ENCODE measurements at places on chromosomes 1 and 21. TPM values are rescaled to one million over a fixed set of nuclear protein-coding genes. Genes with fewer than 3 reads are reported as not detected.

GRCh38 chr1:204565617-204566582 is 49.7 kb downstream of the MDM4 start:
- peak; percentile 70 for DNase-seq

DNA sequence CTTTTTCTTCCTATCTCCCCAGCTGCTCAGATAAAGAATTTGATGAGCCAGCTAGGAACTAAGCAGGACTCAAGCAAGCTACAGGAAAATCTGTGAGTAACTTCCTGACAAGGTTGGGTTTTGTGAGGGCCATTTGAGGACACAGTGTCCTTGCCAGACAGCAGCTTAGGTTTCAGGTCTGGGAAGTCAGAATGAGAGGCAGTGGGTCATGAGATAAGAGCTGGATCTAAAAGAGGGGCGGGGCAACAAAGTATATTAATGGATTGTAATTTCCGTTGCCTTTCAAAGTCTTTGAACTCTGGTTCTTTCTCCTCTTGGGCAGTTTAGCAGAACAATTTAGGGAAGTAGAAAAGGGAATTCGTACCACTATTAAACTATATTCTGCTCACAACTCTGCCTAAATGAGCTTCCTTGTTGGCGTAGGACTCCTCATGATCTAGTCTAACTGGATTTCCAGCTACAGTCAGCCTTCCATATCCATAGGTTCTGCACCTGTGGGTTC is 16.6 kb downstream of the STX12 start:
- no peak for DNase-seq

DNA sequence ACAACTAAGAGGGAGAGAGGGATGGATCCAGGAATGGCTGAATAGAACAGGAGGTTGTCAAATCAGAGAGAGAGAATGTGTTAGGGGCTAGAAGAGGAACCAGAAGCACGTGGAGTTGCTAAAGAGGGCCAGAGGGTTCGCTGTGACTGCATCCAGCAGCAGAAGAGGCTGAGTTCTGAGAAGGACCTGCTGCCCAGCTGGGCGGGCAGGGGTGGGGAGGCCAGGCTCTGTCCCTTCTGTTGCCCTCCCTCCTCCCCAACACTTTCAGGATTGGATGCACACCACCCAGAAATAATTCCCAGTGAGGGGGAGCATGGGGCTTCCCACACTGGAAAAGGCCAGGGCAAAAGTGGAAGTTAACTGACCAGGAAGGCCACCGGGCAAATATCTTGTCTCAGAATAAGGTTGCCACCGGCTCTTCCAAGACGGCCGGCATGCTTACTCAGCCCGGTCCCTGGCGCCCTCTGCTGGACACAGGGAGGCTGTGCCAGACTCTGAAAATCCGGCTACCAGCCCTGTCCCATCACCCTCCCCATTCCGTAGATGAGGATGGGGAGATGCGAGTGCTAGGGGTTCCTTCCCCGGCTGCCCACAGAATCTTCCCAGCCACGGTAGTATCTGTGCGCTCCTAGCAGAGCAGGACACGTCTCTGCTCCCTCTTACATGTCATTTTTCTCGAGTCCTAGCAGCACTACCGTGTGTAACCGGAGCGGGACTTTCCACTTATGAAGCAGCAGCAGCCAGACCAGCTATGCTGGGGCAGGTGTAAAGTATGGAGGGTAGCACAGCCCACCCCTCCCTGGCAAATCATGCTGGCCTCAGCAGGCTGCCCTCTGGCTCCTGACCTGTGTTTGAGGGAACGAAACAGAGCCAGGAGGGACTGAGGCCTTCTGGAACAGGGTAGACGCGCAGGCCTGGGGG is 46.8 kb upstream of the A3GALT2 start:
- DNase-seq: peak; percentile 88

TMOD4 gene
- total RNA-seq: 1.7 TPM

- DNase-seq: no peak
These were observed 896.3 kb downstream of the TTLL7 start for GRCh38 chr1:83102630-83103071.

- DNase-seq: peak; percentile 50
These were observed at the start of gene B4GALT2 for GRCh38 chr1:43978551-43979260. Gene B4GALT2 (plus strand): TSS chr1:43979210. CDS start chr1:43981161, 1,951 bp downstream.
